Urinary bladder (tissue), 4 donors: ENCODE measurements at places on chromosomes 13 and 19. TPM values are rescaled to one million over a fixed set of nuclear protein-coding genes. Genes with fewer than 3 reads are reported as not detected.

Gene TIMM50
- 24.0 TPM for total RNA-seq

- DNase-seq: no peak
Observed at GRCh38 chr13:35146686-35147085, 204.6 kb downstream of the NBEA start.

Gene CD33
- 4.7 TPM for total RNA-seq

DNA sequence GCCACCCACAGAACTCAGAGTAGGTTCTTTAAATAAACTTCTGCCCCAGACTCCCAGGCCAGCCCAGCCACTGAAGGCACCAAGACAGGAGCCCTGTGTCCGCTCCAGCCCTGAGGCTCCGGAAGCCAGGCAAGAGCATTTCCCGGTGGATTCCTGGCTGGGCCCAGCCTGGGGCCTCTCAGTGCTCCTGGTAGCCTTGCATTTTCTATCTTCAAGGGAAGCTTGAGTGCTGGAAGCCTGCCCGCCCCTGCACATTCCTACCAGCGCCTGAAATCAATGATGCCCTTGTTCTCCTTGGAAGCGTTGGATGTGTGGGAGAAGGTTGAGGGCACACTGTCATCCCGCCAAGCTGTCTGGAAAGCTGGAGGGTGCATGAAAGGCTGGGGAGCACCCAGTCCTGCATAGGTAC, 70.3 kb downstream of the ALOX5AP start:
- DNase-seq: no peak
